NCI-H2029 treated with DMSO at 0.1 percent for 48 hours (cell line): ENCODE measurements at places on chromosomes 13 and 19.
A peak's percentile ranks its signal among the peaks of the same experiment; 100 is the strongest.

- DNase-seq = no peak
Measured at GRCh38 chr19:49579947-49580263, 451 bp downstream of the NOSIP start.

- DNase-seq = no peak
Measured at GRCh38 chr19:35040826-35041547, 534 bp upstream of the HPN start.

DNA sequence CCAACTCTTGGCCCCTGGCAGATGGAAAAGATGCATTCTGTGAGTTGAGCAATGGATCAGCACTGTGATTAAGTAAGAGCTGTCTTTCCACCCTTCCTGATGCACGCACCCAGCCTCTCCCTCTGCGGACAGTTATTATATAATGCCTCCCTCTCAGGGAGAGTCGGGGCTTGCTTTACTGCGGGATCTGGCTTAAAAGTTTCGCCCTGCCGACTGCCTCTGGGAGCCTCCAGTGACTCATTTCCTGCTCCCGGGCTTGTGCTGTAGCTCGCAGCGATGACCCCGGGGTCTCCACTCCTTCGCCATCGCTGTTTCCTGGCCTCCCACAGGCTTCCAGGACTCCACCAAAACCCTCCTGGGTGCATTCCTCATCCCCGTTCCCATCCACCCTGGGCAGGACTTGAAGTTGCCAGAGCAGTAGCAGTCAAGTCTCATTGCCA is 107.4 kb upstream of the SLC7A1 start:
- DNase-seq = no peak

DNA sequence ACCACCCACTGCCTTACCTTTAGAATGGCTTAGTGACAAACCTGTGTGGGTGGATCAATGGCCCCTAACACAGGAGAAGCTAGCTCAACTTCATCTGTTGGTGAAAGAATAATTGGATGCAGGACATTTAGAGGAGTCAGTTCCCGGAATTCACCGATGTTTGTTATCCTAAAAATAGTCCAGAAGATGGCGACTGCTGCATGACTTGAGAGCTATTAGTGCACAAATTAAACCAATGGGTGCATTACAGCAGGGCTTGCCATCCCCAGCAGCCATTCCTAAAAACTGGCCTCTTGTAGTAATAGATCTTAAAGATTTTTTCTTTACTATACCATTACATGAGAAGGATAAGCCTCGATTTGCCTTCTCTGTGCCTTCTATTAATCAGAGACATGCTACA is 46.8 kb upstream of the ZNF726 start:
- no peak for DNase-seq

DNA sequence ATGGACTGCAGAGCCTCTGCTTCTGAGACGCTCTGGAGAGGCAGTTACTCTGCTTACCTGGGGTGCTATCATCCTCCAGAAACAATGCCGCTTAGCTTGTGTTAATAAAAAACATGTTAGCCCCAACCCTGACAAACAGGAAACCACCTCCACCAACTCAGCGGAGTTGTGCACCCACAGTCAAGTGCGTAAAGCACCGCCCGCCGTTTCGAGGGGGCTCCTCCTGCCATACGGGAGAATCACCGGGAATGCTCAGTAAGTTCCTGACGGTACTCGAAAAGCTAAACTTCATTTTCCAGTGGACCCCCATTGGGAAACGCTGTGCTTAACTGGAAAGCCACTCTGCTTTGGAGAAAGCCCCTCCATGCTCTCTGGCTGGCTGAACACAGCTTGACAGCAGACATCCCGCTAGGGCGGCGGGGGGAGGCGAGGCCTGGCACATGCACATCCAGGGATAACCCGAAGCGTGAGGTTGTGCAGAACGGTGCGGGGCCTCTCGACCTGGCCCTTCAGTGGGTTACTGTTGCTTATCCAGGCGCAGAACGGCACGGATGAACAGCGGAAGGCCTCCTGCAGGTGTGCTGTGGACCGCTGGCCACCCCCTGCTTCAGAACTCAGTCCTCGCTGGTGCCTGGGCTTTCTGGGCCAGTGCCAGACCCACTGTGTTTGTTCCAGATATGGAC is 17.1 kb downstream of the GAS6 start:
- DNase-seq = no peak

GRCh38 chr19:50703915-50704796 is 15.4 kb downstream of the SHANK1 start:
- no peak for DNase-seq

DNA sequence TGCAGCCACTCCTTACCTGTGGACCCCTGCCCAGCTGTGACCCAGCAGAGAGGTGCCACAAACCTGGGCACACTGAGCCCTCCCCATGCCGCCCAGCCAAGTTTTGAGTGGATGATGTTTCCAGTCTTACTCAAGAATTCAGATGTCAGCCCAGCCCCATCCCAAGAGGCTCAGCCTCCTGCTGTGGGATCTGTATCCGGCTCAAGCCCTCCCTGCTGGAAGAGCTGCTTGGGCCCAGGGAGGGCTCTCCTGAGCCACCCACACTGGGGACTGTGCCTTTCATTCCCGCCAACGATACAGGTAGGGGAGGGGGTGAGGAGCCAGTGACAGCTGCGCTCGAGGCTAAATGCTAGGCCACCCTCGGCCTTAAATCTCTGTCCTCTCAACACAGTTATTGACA is 5.9 kb upstream of the SLC7A9 start:
- no peak for DNase-seq

GRCh38 chr13:70430256-70430655 is 322.0 kb upstream of the KLHL1 start:
- no peak for DNase-seq

GRCh38 chr19:55398200-55398925 is 9.2 kb downstream of the UBE2S start:
- DNase-seq = no peak

DNA sequence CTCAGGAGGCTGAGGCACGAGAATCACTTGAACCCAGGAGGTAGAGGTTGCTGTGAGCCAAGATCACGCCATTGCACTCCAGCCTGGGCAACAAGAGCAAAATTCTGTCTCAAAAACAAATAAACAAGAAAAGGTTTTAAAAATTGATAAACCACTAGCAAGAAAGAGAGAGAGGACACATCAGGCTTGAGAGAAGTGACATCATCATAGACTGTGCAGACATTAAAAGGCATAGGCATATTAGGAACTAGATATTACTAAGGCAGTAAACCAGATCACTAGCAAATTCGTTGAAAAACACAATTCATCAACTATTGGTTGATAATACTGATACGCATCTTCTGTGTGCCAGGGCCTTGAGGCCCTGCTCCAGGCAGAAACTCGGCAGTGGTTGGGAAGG is 7.7 kb downstream of the A1BG start:
- DNase-seq = no peak

GRCh38 chr19:57075801-57076492 is 43.8 kb upstream of the USP29 start:
- DNase-seq = no peak

GRCh38 chr19:41376241-41376997 is at the start of gene TMEM91:
Gene TMEM91 (plus strand): TSS chr19:41376533. CDS start chr19:41378310, 1,777 bp downstream.
- peak; percentile 21 for DNase-seq
